ENCODE measurements at places on chromosomes 4 and X.

- DNase-seq, result no peak
Observed at GRCh38 chrX:155841232-155841631, 39.9 kb upstream of the VAMP7 start.

DNA sequence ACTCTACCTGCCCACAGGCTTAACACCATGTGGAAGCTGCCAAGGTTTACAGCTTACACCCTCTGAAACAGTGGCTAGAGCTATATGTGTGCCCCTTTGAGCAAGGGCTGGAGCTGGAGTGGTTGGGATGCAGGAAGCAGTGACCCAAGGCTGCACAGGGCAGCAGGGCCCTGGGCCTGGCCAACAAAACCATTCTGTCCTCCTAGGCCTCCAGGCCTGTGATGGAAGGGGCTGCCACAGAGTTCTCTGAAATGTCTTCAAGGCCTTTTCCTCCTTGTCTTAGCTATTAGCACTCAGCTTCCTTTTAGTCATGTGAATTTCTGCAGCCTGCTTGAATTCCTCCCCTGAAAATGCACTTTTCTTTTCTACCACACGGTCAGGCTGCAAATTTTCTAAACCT lies 84.9 kb downstream of the IL13RA2 start:
- DNase-seq, result no peak

GRCh38 chr4:83723609-83724008 lies 187.7 kb downstream of the GPAT3 start:
- DNase-seq, result no peak

DNA sequence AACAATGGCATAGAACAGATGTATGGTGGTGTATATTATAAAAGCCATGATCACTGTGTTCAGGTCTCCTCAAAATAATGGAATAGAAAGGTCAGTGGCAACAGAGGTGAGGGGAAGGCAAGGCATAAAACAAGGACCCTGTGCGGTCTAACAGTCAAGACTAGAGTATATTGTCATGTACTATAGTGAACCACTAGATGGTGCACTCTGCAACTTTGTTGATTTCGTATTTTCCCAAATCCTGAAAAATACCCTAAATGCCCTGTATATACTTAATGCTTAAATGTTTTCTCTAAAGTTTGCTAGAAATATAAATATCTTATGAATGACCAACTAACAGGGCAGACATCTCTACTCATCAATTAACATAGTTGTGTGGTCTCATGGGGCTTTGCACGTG lies 453.0 kb downstream of the PCDH11X start:
- DNase-seq, result no peak

DNA sequence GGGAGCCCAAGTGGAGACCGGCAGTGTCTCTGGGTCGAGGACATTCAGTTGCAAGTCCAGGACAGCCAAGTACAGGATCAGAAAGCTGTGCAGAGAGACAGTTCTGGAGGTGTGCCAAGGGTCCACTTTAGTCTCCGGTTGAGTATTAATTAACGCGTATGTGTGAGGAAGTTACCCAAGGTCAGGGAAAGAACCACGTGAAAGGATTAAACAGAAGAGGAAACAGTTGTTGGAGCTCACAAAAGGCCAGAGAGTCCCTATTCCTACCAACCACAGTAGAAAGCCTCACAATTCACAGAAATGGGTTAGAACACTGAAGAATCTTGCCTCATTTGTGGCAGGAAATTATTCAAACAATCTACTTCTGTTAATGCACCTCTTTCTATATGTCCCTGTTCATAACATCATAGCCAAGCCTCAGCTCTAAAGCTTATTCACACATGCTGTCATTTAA lies 17.9 kb upstream of the NSUN7 start:
- DNase-seq, result no peak

DNA sequence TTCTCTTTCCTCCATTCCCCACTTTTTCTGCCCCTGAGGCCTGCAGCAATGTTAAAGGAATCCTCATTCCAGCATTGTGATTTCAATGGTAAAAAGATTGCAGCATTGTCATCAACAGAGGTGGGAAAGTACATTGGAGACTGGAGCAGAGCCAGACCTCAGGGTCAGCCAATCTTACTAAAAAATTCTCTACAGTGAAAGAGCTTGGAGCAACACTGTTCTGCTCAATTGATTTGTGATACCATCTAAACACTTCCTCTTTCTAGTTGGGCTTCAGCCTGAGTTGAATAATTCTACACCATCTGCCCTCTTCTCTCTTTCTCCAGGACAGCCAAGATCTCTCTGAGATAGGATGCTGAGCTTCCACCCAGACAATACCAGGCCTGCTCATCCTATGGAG lies 176.5 kb downstream of the AR start:
- no peak for DNase-seq

DNA sequence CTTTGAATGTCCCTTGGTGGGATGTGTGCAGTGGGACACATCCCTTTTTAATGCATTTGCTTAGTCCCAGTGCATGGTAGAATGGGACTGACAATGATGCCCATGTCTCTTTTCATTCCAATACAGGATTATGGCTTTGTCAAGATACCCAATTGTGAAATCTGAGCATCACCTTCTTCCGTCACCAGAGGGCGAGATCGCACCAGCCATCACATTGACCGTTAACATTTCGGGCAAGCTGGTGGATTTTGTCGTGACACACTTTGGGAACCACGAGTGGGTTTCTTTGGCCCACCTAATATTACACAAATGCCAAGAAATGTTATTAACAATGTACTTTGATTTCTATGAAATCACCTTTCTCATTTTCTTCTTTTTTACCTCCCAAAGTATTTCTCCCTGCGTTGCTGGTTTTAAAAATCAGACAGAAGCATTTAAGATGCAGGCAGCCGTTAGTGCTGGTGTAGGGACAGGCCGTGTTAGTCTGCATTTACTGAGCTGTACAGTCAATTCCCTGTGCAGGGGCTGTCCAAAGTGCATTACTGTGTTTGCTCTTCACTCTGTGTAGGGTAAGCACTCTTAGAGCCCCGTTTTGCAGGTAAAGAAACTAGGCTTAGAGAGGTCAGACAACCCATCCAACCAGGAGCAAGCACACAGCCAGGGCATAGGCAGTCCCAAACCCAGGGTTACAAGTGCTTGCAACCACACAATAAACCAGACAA lies 46.5 kb downstream of the CWH43 start:
- peak; percentile 8 for DNase-seq

GRCh38 chrX:44898411-44899221 lies 25.6 kb downstream of the KDM6A start:
- DNase-seq, result no peak

DNA sequence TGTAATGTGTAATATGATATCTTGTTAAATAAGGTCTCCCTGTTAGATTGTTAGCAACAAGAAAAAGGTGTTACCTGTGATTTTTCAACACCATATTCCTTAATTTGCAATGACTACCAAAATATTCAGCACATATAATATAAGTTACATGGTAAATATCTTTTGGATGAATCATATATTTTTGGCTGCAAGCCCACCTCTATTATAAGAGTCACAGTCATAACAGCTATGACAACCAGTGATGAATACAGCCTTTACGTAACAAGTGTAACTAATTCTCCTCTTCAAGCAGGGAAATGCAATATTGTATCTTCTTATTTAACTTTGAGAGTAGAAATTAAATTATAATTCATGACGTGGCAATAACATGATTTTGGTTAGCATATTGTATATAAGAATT lies 187.0 kb downstream of the NLGN4X start:
- DNase-seq, result no peak

- DNase-seq, result peak; percentile 23
Observed at GRCh38 chr4:10015140-10015753, 6.0 kb downstream of the SLC2A9 start.

DNA sequence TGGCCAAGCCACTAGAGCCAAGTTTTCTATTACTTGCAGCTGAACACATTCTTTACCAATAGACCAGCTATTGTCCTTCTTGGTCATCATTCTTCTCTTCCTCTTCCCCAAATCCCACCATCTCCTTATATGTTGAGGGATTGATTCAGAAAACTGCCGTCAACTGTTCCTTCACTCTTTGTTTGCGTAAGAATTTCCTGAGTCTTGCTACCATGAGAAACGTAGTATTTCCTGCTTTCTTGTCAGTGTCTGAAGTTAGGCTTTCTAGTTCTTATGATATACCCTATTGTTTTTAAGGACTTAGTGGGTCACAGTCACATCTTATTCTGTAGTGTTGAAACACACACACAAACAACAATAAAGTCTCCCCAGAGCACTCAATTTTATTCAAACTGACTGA lies 20.1 kb downstream of the IGFBP7 start:
- DNase-seq, result no peak

DNA sequence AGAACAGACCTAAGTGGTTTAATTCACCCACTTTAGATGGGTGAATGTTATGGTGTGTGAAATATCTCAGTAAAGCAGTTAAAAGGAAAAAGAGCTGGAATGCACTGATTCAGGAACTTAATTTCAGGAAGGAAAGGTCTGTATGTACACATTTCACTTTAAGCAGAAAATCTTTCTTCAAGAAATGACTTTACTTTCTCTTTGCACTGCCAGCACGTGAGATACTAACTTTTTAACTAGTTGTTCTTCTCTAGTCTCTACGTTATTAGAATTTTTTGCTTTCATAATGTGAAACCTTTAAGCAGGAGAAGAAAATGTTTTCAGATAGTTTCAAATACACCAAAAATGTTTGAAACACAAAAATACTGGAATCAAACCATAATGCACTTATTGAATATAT lies 18.8 kb downstream of the C4orf46 start:
- no peak for DNase-seq

- peak; percentile 1 for DNase-seq
Observed at GRCh38 chr4:164779811-164780216, 25.9 kb downstream of the SMIM31 start.

GRCh38 chr4:104749062-104749461 lies 254.4 kb upstream of the CXXC4 start:
- DNase-seq, result no peak

- DNase-seq, result no peak
Observed at GRCh38 chr4:95529946-95530345, 18.8 kb downstream of the UNC5C start.

DNA sequence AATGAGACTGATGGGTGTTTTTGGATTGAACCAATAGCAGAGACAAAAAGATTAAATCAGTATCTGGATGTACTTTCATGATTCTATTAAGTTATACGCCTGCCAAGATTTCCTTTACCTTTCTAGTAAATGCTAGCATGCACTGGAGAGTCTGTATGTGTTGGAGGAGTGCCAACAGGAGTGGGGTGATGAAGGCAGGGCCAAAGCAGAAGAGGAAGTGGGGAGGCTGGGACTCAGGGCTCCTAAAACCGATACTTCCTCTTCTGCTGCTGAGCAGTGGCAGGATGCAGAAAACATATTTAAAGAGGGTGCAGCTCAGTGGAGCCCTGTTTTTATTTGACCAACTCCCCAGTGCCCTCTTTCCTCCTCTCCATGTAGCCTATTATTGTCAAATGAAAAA lies 5.6 kb downstream of the CYSLTR1 start:
- no peak for DNase-seq

DNA sequence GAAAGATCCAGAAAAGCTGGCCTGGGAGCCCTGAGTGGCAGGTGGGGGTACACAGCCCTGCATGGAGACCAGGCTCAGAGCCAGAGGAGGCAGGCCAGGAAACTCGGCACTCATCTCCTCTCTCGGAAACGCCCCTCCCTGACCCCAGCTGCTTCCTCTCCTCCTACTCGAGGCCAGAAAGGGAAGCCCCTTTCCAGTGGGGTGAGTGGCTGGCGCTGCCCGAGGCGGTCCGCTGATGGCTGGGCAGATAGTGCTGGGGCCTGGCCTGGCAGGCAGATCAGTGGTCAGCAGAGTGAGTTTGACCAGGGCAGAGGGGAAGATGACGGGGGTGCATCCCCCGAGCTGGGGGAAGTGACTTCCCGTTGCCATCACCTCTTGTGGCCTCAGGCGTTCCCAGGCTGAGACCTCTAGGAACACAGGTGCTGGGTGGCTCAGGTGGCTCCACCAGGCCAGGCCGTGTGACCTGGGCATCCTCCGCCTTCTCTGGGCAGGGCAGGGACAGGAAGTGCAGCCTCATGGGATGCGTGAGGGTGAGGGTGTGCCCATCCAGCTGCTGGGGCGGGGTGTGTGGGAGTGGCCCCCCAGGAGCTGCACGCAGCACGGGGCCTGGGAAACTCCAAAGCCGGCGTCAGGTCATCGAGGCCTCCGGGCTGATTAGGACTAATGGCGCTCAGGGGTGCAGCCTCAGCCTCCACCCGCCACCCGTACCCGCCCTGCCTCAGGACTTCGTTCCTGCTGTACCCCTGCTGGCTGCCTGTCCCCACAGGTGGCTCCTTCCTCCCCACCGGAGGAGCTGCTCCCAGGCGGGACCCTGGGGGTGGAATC lies 5.7 kb downstream of the SH3BP2 start:
- no peak for DNase-seq

- DNase-seq, result peak; percentile 34
Observed at GRCh38 chr4:140004549-140004895, 149.5 kb downstream of the MAML3 start.

GRCh38 chr4:30744386-30744785 lies 24.2 kb downstream of the PCDH7 start:
- DNase-seq, result no peak

GRCh38 chr4:189600264-189600663 lies 340.4 kb upstream of the FRG1 start:
- no peak for DNase-seq

DNA sequence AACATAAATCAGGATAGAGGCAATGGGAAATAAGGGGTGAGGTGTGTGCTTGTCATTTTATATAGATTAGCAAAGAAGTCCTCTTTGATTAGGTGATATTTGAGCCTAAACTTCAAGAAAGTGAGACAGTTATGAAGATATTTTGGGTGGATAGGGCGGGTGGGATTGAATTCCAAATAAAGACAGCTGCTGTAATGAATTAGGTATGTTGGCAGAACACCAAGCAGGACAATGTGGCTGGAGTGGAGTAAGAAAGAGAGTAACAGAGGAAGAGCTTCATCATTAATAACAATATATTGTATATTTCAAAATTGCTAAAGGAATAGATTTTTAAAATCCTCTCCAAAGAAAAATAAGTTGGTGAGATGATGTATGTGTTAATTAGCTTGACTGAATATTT lies 91.0 kb upstream of the CENPE start:
- DNase-seq, result no peak

DNA sequence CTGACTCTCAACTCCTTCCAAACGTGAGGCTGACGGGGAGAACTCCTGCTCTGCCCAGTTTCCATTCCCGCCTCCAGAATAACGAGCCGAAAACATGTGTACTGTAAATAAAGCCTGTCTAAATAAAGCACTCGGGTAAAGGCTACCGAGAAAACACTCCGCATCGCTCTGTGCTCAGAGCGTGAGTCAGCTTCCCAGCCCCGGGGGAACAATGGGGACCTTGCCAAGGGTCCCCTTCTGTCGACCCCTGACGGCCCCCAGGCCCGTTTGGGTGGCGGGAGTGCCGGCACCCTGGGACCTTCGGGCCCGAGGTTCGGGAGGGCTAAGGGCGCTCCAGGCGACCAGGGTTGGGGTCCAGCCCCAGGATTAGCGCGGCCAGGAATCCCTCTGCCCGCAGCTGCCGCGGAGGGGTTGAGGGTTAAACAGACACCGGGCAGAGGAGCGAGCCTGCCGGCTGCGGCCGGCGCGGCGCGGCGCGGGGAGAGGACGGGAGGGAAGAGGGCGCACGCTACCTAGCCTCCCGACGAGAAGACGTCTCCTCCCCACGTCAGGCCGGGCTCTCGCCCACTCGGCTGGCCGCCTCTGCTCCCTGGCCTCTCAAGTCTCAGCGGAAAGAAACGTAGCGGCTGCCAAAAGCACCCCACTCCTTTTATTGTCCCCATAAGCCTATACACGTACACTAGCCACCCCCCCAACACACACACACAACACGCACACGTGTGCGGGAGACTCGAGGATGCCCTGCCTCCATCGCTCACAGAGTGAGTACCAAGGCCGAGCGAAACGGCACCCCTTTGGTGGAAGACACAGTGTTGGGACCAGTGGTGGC lies 85.5 kb downstream of the BCOR start:
- DNase-seq, result no peak

Measured in occipital lobe (tissue), 3 donors.